ENCODE measurements at places on chromosomes 6 and 20.

GRCh38 chr6:3013486-3013885 is 13.8 kb downstream of the NQO2 start:
- no peak for DNase-seq

- no peak for DNase-seq
Measured at GRCh38 chr6:97052896-97053295, 128.4 kb downstream of the KLHL32 start.

- no peak for DNase-seq
Measured at GRCh38 chr6:31395832-31396231, 7.6 kb upstream of the MICA start.

GRCh38 chr20:41669708-41670263 is 51.6 kb upstream of the CHD6 start:
- DNase-seq = no peak

DNA sequence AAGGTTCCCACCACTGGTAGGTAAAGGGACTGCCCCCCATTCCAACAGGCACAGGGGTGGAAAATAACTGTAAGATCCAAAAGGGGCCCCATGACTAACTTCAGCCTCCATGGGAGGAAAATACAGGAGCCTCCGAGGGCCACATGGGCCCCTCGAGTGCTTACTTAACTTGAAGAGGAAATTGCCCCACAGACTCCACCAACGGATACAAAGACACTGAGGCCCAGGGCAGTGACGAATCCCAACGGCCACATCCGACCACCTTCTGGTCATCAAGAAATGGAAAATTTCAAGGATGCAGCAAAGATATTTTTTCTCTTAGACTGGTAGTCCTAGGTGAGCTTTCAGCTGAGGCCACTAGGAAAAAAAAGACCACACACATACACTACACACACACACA is 116.0 kb upstream of the MRPS10 start:
- DNase-seq = no peak

DNA sequence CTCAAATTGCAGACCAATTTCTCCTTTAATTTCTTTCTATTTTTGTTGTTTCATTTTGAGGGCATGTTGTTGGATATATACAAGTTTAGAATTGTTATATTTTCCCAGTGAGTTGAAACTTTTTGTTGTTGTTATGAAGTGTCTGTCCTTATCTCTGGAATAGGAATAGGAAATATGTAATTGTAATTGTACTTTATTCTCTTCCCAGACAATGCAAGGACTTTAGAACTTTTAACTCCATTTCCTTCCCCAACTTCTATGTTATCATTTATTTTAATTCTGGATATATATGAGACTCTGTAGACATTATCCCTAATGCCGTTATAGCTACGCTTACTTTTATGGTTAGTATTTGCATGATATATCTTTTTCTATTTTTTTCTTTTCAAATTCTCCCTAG is 12.4 kb downstream of the SERPINB1 start:
- DNase-seq = no peak

- DNase-seq = no peak
Measured at GRCh38 chr6:125314009-125314581, 12.3 kb upstream of the HDDC2 start.

GRCh38 chr20:14446446-14446845 is 109.0 kb upstream of the FLRT3 start:
- no peak for DNase-seq

- DNase-seq = no peak
Measured at GRCh38 chr20:59933296-59933848, at the start of gene SYCP2. Gene SYCP2, minus strand, starts transcription at chr20:59933637. Its CDS starts 11,224 bp downstream, at chr20:59922413.

DNA sequence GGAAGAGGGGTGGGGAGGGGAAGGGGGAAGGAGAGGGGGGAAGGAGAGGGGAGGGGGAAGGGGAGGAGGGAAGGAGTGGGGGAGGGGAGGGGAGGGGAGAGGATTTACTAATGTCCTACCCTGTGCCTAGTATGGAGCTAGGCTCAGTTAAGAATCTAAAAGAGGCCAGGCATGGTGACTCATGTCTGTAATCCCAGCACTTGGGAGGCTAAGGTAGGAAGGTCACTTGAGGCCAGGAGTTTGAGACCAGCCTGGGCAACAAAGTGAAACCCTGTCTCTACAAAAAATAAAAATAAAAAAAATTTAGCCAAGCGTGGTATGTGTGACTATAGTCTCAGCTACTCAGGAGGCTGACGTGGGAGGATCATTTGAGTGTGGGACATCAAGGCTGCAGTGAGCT is 13.0 kb downstream of the UBE2J1 start:
- DNase-seq = no peak

- DNase-seq = peak; percentile 54
Measured at GRCh38 chr20:56359212-56360132, 698 bp downstream of the FAM210B start.

- DNase-seq = no peak
Measured at GRCh38 chr6:30676660-30677285, 4.0 kb upstream of the DHX16 start.

- no peak for DNase-seq
Measured at GRCh38 chr20:35912881-35913280, 41.4 kb downstream of the SCAND1 start.

DNA sequence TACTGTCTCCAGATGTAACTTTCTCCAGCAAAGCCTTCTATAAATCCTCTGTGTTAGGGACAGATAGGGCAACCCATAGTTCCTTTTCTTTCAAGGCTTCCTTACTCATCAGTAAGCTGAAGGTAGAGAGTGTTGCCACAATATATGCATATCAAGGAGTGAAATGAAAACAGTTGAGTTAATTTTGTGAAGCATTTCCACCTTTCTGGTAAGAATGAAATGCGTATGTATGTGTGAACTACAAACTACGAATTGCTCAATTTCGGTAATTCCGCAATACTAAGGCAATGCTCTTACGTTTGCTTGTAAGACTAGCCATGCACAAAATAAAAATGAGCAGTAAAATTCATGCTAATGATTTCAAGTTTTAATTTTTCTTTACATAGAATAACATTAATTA is 61.2 kb upstream of the HBS1L start:
- DNase-seq = no peak

DNA sequence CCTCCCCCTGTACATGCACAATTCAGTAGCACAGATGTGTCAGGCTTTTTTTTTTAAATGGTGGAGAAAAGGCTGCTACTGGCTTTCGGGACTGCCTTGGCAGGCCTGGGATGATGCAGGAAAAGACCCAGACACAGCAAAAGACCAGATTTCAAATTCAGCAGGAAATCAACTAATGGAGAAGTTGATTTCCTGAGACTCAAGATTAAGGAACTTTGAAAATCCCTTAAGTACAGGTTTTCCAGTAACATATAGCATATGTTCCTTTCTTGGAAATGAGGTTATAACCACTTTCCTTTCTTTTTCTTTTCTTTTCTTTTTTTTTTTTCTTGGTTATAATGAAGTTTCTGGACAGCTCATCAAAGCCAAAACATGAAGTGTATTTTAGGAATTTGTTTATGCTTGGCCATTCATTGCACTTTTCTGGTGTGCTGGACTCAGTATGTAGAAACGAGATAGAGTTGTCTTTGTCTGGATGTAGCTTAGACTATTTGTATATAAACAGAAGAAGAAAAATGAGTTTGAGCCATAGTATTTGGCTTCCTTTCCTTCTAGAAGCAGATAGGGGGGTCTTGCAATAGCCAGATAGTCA is 119.4 kb downstream of the SASH1 start:
- DNase-seq = no peak

DNA sequence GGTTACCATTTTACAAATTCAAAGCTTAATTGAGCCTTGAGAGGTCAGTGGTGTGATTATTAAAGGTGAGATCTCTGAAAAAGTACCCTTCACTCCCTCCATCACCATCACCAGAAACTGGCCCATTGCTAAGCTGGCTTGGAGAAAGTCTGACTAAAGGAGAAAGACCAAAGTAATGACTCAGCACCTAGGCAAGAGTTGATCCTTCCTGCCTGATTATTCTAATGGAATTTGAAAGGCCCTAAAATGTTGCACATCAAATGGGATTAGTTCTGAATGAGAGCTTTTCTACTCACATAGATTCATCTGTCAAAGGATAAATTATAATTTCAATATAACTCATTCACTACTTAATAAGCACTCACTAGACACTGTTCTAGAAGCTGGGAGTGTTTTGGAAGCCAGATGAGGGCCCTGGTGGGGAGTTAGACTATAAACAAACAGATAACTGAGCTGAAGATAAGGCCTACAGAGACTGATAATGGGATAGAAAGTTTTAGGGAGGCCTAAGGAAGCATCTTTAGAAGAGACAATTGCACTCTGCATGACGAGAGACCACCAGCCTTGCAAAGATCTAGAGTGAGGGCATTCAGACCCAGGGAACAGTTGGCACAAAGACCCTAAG is 366.7 kb downstream of the SYNE1 start:
- no peak for DNase-seq

GRCh38 chr20:50282592-50283241 is 92.1 kb downstream of the CEBPB start:
- DNase-seq = no peak

- peak; percentile 45 for DNase-seq
Measured at GRCh38 chr6:42661540-42662153, 60.8 kb downstream of the PRPH2 start.
